ENCODE measurements at places on chromosomes 1 and 21.
A peak's percentile ranks its signal among the peaks of the same experiment; 100 is the strongest.

GRCh38 chr21:18468790-18469189 lies 65.2 kb upstream of the TMPRSS15 start:
- no peak for DNase-seq

DNA sequence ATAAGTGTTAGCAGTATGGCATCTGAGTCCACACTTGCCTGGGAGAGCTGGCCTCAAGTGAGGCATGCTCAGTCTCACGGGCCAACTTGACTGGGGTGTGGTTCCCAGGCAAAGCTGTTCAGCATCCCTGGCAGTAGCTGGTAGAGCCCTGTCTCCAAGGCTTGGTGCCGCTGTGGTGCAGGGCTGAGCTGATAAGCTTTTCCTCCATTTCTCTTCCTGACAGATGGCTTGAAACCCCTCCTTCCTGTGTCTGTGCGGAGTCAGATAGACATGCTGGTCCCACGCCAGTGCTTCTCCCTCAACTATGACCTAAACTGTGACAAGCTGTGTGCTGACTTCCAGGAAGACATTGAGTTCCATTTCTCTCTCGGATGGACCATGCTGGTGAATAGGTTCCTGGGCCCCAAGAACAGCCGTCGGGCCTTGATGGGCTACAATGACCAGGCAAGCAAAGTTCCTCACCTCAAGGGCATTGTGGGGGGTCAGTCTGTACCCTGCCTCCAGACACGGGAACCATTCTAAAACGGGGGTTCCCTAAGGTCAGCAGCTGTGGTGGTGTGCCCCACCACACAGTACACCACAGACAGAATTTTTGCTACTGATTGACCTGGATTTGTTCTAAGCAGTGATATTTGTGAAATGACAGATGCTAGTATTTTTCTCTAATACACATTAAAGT lies 13.7 kb upstream of the MIIP start:
- no peak for DNase-seq

DNA sequence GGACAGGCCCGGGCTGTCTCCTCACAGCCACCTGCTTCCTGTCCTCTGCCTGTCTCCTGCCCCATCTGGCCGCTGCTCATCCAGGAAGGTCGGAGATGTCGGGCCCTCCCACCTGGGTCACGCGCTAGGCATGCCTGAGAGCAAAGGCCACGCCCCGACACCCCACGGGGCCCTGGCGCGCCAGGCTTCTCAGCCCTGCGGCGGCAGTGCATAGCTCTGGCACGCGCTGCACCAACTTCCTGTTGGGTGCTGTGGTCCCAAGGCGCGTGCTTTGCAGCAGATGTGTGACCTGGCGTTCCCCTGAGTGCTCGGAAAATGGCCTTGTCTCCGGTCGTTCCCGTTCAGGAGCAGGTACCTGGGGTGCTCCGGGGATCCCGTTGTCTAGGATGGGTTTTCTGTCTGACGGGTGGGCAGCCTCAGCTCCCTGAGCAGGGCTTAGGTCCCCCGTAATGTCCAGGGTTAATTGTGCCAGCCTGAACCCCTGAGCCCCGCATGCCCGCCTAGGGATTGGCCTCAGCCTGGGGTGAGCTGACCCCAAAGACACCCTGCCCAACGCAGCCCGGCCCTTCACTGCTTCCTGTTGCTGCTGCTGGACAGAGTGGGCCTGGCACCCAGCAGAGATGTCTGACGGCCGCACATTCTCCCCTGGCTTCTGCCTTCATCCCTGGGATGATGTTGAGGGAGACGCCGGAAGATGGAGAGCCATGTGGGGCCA lies 19.4 kb upstream of the KCNAB2 start:
- peak; percentile 89 for DNase-seq

DNA sequence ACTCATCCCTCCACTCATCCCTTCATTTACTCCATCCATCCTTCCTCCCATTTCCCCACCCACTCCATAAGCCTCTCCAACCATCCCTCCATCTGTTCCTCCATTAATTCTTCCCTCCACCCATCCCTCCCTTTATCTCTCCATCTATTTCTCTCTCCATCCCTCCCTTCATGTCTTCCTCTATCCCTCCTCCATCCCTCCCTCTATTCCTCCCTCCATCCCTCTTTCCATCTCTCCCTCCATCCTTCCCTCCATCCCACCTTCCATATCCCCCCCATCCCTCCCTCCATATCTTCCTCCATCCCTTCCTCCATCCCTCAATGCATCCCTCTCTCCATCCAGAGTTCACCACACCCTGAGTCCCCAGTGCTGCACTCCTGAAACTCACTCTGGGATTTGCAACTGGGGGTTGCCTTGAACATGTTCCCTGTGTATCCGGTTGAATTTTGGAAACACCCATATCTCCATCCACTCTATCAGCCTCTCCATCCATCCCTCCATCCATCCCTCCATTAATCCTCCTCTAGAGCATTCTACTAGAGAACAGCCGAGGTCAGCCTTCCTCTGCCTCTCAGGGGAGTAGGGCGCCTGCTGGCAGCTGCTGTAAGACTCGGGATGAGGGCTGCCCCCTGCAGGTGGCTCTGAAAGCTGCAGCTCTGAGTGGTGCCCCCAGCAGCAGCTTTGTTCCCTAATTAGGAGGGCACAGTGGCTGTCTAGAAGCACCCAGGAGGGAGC lies 39.4 kb downstream of the ABCG1 start:
- peak; percentile 79 for DNase-seq

DNA sequence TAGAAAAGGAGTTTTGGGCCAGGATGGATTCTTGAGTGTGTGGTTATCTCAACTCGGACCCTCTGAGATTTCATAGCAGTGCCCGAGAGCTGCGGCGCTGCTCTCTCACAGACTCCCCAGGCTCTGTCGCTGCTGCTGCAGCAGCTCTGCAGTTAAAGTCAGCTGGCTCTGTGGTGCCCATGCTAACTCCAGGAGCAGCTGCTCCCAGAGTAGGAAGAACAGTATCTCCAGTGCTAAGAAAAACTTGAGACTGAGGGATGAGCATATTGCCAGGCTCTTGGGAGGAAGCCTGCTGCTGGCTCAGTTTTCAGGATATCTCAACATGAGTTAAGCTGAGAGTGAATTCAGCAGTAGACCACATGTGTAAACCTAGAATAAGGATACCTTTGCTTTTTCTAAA lies 4.5 kb downstream of the LCE2D start:
- DNase-seq, result no peak

GRCh38 chr1:119838236-119838635 lies 27.0 kb upstream of the REG4 start:
- no peak for DNase-seq

DNA sequence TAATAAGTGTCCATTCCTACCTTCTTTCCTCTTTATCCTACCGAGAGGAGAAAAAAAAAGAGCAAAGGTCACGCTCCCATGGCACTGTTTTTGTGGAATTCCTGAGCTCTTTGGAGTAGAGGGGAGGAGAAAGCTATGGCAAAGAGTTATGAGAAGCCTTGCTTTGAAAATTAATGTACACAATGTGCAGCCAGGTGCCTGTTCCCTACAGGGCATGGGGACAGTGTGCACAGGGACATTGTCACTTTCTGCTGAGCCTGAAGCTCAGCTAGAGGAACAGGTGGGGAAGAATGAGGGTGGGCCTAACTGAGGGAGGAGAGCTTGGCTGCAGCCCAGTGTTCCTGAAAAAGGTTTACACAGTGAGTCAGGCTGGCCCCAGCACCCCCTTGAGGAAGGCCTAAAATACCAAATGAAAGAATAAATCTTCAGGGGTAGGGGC lies 66.1 kb downstream of the PLXNA2 start:
- DNase-seq, result no peak

DNA sequence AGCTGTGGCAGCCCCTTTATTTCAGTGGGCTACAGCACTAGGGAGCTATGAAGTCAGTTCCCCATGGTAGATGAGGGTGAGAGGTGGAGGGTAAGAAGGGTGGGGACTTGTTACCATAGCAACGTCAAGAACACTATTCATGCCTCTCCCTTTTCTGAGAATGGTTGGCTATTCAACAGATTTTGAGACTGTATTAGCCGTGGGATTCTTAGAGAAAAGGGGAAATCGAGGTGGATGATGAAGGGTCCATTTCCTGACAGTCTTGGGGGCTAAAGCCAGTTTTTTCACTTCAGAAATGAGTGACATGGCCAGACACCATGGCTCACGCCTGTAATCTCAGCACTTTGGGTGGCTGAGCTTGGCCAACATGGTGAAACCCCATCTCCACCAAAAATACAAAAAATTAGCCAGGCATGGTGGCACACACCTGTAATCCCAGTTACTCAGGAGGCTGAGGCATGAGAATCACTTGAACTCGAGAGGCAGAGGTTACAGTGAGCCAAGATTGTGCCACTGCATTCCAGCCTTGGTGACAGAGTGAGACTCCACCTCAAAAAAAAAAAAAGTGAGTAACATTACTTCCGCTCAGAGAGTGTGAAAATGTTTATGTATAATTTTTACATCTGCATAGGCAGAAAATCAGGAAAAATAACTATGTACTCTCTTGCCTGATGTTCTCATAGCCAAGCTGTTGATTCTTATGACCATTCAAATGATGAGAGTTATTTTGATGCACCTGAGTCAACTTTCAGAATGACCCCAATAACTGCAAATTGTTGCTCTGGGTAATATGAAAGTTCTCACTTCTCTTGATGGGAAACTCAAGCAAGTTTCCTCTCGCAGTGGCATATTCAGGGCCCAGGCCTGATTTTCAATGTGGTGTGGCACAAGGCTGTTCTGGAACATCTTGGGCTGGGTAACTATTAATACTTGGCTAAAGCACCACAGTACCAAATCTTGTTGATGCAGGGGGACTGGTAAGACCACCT lies 23.2 kb upstream of the RGSL1 start:
- no peak for DNase-seq

DNA sequence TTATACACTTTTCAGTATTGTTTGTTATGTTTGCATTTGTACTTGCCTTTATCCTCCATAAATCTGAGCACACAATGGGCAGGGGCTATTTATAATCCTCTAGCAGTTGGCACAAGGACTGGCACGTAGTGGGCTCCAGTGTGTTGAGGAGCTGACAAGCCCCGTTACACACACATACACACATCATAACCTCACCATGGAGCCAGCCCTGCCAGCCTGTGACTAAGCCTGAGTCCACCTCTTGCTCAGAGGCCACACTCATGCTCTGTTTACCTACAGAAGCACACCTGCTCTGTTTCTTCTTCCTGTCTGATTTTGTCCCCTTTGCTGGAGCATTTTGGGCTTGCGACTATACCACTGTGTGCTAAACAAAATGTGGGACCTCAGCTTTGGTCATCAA lies 64.5 kb upstream of the SPATA6 start:
- no peak for DNase-seq

DNA sequence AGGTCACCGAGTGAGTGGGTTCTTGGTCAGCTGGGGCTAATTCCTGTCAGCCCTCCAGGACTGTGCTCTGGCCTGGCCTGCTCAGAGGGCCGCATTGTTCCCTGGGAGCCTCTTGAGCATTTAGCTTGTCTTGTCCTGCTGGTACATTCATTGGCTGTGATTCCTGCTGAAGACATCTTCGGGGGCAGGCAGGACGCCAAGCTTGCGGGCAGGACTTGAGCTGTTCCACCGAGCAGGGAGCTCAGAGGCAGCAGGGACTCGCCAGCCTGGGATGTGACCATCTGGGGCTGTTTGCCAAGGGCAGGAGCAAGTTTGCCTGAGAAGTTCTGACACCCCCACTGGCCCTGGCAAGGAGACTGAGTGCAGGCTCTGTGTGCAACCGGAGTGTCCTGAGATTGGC lies 7.0 kb upstream of the SLC26A9 start:
- no peak for DNase-seq

DNA sequence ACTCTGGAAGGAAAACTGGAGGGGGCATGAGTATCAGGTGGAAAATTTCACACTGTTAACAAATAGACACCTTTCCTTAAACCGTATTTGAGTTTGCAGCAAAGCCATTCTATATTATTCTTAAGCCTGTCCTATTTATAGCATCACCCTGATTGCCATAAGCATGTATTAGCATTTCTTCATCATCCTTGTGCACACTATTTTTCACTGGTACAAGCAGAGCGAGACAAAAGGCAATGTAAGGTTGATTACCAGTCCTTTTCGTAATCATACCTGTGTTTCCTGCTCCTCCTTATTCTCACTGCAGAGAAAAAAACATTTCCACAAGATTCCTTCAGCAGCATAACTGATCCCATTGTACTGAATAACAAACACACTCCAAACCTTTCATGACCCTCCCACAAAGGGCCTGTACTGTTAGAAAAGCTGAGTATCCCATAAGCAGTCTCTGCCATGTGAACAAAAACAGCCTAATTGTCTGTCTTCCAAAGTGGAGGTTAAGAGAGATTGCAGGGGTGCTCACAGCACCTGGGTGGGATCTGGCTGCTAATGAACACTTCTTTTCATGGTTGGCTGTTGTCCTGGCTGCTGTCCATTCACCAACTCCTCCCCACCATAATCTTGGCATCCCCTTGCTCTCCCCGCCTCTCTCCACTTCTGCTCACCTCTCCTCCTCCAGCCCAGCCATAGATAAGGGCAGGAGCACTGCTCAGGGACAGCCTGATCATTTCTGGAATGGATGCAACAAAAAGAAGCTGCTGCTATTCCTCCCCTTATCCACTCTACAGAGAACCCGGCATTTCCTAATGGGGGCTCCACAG lies 30.4 kb downstream of the VTCN1 start:
- no peak for DNase-seq
